Natural killer cell treated with Interleukin-12 subunit alpha and Interleukin-12 subunit beta and Interleukin-15 and Interleukin-18, amount 100 ng/mL, for 72 hours (primary cell): ENCODE measurements at places on chromosomes 4 and X.

GRCh38 chr4:106269711-106270110 is 46.3 kb downstream of the TBCK start:
- DNase-seq: no peak

- no peak for DNase-seq
These were observed 691.9 kb downstream of the TECRL start for GRCh38 chr4:63717384-63717783.

GRCh38 chrX:5305452-5305851 is 923.2 kb downstream of the NLGN4X start:
- DNase-seq: no peak

GRCh38 chr4:169174247-169174646 is 96.5 kb downstream of the SH3RF1 start:
- no peak for DNase-seq

GRCh38 chrX:45198301-45198700 is 2.4 kb downstream of the DIPK2B start:
- no peak for DNase-seq

DNA sequence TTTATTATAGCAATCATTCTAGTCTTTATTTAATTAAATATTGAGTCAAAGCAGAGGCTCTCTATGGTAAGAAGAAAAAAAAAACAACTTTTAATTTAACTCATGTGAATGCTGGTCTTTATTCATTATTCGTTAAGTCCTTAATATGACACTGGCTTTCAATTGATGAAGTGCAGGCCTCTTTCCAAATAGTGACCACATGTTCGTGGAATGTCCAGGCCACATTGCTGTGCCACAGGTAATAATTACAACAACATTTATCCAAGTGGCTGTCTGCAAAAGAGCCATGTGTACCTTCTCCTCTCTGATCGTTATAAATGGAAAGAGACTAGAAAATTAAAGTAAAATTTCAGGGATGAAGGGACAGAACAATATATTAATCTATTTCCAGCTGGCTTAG is 220.1 kb upstream of the PABPC4L start:
- DNase-seq: no peak

GRCh38 chr4:1753697-1754311 is 32.5 kb downstream of the TACC3 start:
- DNase-seq: no peak

DNA sequence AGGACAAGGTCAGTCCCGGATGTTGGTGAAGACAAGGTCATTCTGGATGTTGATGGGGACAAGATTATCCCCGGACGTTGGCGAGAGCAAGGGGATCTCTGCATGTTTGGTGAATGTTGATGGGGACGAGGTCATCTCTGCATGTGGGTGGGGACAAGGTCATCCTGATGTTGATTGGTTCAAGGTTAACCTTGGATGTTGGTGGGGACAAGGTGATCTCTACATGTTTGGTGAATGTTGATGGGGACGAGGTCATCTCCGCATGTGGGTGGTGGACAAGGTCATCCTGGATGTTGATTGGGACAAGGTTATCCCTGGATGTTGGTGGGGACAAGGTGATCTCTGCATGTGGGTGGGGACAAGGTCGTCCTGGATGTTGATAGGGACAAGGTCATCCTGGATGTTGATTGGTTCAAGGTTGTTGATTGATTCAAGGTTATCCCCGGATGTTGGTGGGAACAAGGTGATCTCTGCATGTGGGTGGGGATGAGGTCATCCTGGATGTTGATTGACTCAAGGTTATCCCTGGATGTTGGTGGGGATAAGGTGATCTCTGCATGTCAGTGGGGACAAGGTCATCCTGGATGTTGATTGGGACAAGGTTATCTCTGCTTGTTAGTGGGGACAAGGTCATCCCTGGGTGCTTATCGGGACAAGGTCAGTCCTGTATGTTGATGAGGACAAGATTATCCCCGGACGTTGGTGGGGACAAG is 28.8 kb upstream of the PLCXD1 start:
- no peak for DNase-seq

DNA sequence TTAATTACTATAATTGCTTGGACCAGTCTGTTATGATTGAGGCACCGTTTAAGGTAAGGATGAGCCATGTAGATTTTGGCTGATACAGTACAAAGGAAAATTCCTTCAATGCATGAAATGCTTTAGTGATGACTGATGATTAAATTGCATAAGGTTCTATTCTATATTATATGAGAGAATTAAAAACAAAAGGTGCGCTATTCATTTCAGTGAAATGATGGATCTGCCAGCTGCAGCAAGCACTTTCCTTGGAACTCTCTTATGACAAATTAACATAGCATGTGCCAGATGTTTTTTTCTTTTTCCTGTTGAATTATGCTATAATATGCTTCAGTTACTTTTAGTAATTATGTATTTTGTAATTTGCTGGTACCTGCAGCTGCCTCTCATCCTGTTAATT is 98.5 kb downstream of the JADE1 start:
- no peak for DNase-seq

DNA sequence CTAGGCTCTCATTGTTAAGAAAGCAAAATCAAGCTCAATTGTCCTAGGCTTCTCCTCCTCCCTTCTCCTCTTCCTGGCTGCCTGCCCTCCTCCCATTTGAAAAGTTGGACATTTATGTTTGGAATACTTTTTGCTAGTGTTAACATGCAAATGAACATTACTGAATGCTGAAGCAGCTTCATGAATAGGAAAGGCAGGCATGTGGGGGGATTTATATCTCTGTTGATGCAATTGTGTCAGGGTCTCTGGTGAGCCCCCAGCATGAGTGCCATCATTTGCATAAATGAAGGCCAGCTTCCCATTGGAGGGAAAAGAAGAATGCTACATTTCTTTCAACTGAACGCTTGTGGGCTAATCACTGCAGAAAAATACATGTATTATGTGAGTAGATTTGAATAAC is 160.1 kb upstream of the NDST3 start:
- DNase-seq: no peak

DNA sequence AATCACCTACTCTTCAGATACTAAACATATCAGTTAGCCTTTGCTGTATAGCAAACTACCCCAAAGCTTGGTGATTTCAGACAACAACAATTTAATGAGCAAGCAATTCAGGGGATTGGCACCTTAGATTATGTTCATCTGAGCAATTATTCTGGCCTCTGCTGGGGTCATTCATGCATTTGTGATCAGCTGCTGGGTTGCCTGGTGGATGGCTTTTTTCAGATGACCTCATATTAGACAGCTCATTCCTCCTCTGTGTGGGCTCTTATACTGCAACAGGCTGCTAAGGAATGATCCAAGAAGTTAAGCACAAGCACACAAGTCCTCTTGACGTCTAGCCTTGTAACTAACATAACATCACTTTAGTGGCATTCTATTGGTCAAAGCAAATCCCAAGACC is 153.0 kb upstream of the PPP1R2C start:
- no peak for DNase-seq

DNA sequence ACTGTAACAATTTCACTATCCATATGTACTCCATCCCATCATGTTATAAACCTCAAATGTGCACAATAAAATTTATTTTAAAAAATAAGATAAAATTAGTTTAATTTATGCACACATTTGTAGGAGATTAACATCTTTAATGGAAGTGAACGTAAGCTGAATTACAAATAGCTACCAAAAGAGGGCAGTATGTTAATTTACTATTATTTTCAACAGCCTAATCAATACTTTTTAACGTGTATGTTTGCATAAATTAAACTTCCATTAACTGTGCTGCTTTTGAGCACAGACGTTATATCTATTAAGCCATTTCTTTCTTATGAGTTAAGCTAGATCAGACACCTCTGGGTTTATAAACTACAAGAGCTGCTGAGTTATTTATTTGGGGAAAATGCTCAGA is 56.5 kb upstream of the PHKA2 start:
- DNase-seq: no peak

GRCh38 chr4:139278485-139278884 is 1.5 kb downstream of the MGARP start:
- DNase-seq: no peak

DNA sequence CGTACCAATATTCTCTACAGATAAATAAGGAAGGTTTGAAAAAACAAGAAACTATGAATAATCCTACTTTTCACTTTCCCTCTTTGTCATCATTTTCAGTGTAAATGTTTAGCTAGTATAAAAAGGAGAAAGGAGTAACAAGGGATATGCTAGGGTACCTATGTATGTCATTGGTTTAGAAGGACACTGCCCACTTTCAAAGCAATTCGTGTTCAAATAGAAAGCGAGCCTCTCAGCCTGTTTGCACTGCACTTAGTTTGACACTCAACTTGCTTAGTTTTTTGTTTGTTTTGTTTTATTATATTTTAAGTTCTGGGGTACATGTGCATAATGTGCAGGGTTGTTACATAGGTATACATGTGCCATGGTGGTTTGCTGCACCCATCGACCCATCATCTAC is 21.6 kb upstream of the RXFP1 start:
- no peak for DNase-seq

DNA sequence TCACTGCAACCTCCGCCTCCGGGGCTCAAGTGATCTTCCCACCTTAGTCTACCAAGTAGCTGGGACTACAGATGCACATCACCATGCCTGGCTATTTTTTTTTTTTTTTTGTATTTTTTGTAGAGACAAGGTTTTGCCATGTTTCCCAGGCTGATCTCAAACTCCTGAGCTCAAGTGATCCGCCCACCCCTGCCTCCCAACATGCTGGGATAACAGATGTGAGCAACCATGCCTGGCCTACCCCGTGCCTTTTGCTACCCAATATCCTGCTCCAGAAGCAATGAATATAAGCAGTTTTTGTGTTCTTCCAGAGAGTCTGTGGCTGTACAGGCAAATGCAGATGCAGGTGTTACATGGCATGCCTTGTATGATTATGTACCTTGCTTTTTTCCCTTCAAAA is 50.5 kb downstream of the TBC1D14 start:
- DNase-seq: no peak

DNA sequence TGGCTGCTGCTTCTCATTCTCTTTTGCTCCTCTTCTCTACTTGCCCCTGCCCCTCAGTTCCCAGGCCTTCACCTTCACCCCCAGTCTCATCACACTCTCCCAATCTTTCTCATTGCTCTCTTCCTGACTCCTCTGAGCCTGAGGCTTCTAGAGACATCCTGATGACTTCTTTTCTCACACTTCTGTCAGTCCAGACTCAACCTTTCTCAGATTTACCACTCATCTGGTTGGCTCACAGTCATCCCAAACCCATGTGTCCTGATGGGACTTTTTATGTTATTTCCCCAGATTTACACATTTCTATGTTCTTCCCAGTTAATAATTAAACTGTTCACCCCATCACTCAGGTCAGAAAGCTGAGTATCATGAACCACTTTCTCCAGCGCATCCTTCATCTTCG is 68.0 kb downstream of the TMA16 start:
- no peak for DNase-seq

DNA sequence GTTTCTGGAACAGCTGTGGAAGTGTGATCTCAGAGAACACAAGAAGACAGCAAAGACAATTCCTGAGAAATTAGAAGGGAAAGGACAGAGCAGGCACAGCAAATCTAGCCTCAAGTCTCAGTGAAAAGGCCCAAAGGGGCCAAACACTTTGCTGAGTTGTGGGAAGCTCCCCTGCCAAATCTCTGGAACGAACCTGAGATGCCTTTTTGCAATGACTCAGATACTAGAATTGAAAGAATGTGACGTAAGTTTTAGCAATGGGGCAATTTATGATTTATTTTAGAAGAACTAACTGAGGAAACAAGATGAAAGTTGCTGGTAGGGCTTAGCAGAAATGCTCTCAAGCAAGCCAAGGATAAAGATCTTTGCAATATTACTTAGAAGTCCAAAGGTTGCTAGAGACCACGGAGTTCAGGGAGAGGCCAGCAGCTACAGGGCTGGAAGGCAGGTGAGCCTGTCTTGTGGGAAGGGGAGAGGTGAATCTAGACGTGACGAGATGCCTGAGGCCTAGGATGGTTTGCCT is 92.8 kb downstream of the AMELX start:
- no peak for DNase-seq

GRCh38 chr4:61514991-61515390 is 314.9 kb downstream of the ADGRL3 start:
- no peak for DNase-seq

GRCh38 chr4:8156617-8157016 is 2.0 kb downstream of the ABLIM2 start:
- no peak for DNase-seq

DNA sequence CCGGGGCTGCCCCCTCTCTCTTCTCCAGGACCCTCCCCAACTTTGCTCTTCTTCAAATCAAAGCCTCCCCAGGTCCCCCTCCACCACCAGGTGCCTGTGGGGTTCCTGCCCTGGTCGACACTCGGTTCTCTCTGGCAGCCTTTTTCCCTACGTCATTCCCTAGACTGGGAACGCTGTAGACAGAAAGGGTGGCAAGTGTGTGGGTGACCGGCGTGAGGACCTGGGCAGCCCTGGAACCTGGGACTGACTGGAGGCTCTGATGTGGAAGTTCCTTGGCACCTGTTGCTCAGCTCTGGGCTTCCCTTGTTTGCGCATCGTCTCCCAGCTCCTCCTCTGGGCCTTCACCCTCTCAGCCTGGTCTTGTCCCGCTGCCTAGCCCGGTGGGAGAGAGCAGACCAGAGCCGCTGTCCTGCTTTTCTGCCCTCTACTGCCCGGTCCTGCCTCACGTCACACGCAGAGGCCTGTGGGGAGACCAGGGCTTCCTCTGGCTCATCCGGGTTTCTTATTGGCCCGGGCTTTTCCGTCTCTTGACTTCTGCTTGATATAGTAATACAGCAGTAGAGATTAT is 1.3 kb downstream of the TACC3 start:
- no peak for DNase-seq

DNA sequence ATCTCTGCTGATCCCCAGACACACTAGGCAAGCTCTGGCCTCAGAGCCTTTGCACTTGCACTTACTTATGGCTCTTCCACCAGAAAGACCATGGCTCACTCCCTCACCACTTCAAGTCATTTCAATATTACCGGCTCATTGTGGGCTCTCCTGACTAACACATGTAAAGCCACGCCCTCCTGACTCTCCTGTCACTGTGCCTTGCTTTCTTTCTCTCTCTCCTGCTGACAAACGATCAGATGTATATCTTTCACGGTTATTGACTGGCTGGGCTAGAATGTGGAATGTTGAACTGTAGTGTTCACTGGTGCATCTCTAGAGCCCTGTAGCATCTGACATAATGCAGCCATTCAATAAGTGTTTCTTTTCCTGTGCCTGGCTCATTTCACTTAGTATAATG is 425.1 kb downstream of the RAB28 start:
- DNase-seq: no peak

- DNase-seq: no peak
These were observed at the start of gene SLC38A5 for GRCh38 chrX:48470110-48470832. Gene SLC38A5, minus strand, starts transcription at chrX:48470260. Its CDS starts 2,336 bp downstream, at chrX:48467924.

GRCh38 chr4:83725336-83726085 is 189.6 kb downstream of the GPAT3 start:
- DNase-seq: no peak

GRCh38 chrX:18075603-18076002 is 145.1 kb downstream of the BEND2 start:
- no peak for DNase-seq

DNA sequence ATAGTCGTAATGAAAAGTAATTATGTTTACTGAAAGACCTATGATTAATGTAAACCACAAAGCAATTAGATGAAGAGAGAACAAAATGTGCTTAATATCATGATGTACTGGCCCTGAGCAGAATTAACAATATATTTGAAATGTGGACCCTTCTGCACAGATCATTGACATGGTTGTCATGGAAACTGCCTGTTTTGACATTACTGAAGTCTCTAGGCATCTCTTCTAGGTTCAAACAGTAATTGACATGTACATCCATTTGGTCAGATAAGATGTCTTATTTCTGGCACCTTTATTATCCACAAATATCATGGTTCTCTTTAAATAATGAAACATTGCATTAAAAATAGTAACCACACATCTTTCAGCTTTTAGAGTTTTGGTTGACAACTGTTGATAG is 251.7 kb upstream of the GNPDA2 start:
- DNase-seq: no peak

GRCh38 chr4:87499403-87500091 is 29.6 kb downstream of the SPARCL1 start:
- no peak for DNase-seq
